ENCODE measurements at places on chromosomes 1 and 21.

DNA sequence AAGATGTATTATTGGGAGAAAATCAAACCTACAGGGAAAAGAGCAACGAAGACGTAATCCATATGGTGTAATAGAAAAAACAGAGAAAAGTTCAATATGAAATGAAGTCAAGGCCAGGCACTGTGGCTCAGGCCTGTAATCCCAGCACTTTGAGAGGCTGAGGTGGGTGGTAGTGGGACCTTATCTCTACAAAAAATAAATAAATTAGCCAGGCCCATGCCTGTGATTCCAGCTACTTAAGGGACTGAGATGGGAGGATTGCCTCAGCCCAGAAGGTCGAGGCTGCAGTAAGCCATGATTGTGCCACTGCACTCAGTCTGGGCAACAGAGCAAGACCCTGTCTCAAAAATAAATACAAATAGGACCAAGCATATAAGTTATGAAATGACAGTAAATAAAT, 11.4 kb downstream of the DESI2 start:
- no peak for DNase-seq

- no peak for DNase-seq
Measured at GRCh38 chr1:219784660-219785381, 143.5 kb downstream of the SLC30A10 start.

- DNase-seq = no peak
Measured at GRCh38 chr1:97727029-97727428, 193.8 kb downstream of the DPYD start.

DNA sequence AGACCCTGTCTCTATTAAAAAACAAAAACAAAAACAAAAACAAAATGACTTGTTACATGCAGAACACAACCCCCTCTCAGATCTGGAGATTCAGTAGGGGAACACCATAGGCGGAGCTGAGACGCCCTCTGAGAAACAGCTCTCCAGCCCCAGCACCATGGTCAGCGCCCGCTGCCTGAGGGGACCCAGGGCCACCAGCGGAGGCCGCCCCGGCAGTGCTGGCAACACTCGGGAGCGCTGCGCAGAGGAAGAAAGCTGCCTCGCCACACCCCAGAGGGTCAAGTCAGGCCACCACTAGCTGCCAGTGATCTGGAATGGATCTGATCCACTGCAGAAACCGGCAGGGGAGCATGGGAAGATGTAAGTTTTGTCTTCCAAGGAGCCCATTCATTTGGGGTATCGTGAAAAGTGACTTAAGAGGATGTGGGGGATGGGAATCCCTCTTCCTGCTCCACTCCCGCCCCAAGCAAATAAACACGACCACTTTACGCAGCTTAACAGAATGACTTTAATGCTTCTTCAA, 3.1 kb downstream of the ACTA1 start:
- DNase-seq = peak; percentile 26

DNA sequence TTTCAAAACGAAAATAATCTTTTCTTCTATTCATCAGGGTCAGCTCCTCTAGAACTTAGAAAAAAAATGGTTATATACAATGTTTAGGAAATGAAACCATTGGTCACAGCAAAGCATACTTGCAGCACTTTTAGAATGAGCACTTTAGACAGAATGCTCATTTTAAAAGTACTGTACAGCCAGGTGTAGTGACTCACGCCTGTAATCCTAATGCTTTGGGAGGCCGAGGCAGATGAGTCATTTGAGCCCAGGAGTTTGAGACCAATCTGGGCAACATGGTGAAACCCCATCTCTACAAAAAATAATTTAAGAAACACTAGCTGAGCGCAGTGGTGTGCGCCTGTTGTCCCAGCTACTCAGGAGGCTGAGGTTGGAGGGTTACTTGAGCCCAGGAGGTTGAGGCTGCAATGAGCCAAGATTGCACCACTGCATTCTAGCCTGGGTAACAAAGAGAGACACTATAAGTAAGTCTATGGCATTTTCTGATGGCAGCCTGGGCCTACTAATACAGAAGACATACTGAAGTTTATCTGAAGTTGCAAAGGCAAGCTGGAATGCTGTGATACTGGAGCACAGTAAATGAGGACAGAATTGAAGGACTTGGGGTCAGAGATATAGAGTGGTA, 48.9 kb upstream of the ZNF326 start:
- DNase-seq = no peak

Measured in CD4-positive, alpha-beta T cell treated with Interleukin-17A for 1 hour (primary cell).